ENCODE measurements at places on chromosomes 5 and 9. TPM values are rescaled to one million over a fixed set of nuclear protein-coding genes. Genes with fewer than 3 reads are reported as not detected.

GRCh38 chr5:107404595-107405374 is 266.0 kb downstream of the EFNA5 start:
- no peak for DNase-seq

DNA sequence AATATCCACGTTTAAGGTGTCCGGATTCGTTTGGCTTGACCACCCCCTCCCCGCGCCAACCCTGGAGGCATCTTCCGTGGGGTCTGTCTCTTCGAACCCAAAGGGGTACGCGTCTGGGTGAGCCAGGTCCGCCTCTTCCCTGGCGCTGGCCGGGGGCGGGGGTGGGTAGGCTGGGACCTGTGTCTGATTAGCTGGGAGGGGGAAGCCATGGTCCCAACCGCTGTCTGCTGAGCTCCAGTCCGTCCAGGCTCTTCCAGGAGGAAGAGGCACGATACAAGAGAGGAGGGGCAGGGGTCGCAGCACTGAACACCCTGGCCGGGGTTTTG is at the start of gene LVRN:
TSS of gene LVRN (plus strand) at position 237 of the 326 bp plus-strand sequence. CDS start 143 bp downstream, outside the sequence.
- no peak for DNase-seq

- DNase-seq = no peak
Measured at GRCh38 chr9:99931155-99931840, 24.8 kb downstream of the STX17 start.

GRCh38 chr9:135780626-135781025 is 78.6 kb downstream of the KCNT1 start:
- DNase-seq = no peak

DNA sequence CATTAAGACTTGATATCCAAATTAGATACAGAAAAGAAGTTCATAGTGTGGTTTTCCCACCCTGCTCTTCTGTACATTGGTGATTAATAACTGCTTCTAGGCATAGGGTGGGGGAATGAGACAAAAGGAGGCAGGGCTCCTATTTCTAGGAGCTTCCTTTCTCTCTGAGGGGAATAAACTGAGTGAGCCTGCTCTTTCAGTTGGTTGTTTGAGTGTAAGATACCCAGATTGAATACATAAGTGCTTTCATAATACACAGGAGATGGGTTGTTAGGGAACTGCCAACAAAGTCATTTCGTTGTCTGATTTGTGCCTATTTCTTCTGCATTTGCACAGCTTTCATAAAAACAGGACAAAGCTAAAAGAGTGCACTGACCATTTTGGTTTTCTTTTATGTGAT is 48.9 kb upstream of the TTC23L start:
- no peak for DNase-seq

PCDHGA10 gene
- 5.1 TPM for total RNA-seq

Data from NCI-H460 (cell line).